NCI-H1930 (cell line): ENCODE measurements at places on chromosomes 3 and 15.

- DNase-seq = no peak
These were observed 65.0 kb downstream of the CEMIP start for GRCh38 chr15:80844011-80844732.

- DNase-seq = no peak
These were observed 49.8 kb upstream of the SSR3 start for GRCh38 chr3:156604642-156605144.

GRCh38 chr3:18092726-18093125 lies 332.4 kb downstream of the SATB1 start:
- DNase-seq = no peak

GRCh38 chr15:52653431-52653964 lies 25.7 kb downstream of the ATOSA start:
- no peak for DNase-seq

- no peak for DNase-seq
These were observed 57.3 kb upstream of the RASA2 start for GRCh38 chr3:141429371-141430035.

GRCh38 chr15:99115300-99116215 lies 10.7 kb downstream of the SYNM start:
- no peak for DNase-seq

DNA sequence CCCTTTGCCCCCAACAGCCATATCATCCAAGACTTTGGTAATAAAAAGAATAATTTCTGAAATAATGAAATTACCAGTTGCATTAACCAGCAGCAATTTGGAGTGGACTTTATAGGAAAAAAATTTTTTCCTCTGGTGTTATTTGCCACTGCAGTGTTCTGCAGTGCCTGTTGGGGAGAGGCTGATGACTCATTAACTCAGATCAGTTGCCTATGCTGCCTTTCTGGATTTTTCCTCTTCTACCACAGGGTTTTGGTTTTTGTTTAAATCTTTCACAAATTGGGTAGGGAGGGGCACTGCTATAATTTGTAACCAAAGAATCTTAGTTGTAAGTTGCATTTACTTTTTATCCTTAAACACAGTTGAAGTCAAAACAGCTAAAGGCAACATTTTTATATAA lies 22.7 kb downstream of the ATP6V1A start:
- no peak for DNase-seq

DNA sequence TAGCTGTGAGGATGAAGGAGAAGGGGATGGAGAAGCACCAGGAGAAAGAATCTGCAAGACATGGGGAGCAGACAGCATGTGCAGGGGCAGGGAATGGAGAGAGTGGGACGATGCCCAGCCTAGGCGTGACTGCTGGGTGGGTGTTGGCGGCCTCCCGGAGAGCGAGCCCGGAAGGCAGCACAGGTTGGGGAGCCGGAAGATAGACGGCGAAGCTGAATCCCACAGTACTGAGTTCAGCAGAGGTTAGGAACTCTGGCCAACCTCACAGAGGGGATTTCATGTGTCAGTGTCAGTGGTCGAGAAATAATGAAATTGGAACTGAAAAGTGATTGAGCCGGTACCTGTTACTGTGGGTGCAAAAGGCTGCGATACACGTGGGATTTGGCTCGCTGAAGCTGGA lies 55.2 kb downstream of the PXYLP1 start:
- DNase-seq = no peak

DNA sequence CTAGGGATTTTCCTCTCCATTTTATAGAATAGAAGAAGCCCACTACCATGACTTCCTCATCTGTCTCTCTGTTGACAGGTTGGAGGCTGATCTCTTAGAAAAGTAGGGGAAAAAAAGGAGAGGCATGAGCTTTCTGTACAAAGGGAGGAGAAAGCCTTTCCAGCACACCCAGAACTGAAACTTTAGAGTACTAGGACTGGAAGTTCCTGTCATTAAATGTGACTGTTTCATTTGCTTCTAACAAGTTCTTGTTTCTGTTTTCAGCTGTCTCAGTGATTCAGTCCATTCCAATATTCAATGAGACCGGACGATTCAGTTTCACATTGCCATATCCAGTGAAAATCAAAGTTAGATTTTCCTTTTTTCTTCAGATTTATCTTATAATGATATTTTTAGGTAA lies 39.0 kb downstream of the INTS14 start:
- no peak for DNase-seq

- DNase-seq = no peak
These were observed 70.8 kb downstream of the ABTB1 start for GRCh38 chr3:127743351-127744252.

DNA sequence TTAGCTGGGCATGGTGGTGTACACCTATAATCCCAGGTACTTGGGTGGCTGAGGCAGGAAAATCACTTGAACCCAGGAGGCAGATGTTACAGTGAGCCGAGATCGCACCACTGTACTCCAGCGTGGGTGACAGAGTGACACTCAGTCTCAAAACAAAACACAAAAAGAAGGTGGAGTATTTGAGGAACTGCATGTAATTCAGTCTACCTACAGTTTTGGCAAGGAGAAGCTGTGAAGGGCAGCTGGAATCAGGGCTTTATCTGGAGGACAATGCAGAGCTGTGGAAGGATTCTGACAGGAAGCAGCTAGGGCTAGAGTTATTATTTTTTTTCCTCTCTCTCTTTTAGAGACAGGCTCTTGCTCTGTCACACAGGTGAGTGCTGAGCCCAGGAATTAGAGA lies 6.8 kb downstream of the H1-8 start:
- DNase-seq = no peak

GRCh38 chr15:39770748-39771689 lies 11.6 kb downstream of the FSIP1 start:
- DNase-seq = no peak

DNA sequence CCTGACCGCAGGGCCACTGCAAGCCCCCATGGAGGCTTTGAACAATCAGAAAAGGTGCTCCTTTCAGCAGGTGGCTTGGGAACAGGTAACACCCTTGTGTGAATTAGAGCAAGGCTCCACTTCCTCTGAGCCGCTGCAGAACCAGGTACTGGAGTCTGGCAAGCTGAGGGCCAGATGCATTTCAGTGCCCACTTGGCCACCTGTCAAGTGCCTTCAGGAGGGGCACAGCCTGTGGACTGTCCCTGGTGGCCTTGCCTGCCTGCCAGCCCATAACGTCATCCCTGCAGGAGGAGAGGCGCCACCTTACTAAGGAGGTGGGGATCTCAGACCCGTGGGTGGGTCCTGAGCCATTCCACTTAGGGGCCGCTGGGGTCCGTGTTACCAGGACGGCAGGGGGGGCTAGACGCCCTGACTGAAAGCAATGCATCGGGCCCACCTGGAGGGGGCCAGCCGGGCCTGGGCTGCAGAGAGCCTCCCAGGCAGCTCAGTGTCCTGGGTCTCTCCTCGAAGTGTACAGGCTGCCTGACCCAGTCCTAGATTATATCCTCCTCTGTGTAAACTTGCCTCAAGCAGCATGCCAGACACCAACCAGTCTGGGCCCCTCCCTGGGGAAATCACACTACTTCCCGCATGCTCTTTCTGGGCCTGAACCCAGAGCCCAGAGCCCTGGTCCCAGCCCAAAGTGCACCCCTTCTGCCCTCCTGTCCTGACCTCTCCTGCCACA lies 16.1 kb downstream of the SPTBN5 start:
- DNase-seq = no peak

DNA sequence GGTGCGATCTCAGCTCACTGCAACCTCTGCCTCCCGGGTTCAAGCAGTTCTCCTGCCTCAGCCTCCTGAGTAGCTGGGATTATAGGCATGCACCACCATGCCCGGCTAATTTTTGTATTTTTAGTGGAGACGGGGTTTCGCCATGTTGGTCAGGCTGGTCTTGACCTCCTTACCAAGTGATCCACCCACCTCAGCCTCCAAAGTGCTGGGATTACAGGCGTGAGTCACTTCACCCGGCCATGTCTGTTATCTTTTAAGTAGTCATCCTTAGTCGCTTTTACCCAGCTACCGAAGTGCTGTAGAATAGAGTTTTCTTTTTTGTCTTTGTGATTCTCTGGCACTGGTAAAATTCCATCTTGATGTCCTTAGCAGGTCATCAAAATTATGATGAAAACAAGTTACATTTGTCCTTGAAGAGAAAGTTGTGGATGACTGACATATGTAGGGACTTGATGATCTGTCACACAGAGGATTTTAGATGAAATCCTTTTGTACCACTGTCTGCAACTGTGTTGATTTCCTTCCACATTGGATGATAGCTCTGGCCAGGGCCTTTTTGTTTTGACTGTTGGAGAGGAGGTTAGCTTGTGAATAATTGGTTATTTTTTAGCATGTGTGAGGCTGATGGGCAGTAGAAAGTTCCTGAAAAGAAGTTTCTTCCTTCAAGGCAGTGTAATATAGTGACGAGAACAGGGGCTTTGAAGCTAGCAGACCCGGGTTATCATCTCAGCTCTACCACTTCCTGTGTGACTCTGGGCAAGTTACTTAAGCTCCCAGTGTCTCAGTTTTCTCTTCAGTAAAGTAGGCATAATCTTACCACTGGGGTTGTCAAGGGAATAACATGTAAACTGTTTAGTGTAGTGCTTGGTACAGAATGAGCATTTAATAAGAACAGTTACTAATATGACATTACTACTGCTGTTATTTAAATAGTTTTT lies 18.8 kb downstream of the ATG7 start:
- no peak for DNase-seq

DNA sequence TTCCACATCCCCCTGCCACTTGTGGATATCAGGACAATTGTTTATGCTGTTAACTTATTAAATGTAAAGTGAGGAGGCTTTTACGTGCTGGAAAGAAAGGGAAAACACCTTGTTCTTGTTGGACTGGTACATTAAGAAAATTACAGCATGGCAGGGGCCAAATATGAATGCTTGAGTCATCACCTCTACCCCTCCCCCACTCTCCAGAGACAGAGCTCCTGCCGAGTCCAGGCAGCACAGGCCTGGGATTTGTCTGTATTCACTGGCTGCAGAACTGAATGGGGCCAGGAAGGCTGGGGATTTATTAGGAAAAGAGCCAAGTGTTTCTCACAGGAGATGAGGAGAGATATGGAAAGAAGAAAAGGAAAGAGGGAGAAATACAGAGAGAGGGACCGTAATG lies 308.9 kb downstream of the EPHB1 start:
- no peak for DNase-seq

GRCh38 chr15:95470997-95471689 lies 859.4 kb upstream of the NR2F2 start:
- DNase-seq = no peak

DNA sequence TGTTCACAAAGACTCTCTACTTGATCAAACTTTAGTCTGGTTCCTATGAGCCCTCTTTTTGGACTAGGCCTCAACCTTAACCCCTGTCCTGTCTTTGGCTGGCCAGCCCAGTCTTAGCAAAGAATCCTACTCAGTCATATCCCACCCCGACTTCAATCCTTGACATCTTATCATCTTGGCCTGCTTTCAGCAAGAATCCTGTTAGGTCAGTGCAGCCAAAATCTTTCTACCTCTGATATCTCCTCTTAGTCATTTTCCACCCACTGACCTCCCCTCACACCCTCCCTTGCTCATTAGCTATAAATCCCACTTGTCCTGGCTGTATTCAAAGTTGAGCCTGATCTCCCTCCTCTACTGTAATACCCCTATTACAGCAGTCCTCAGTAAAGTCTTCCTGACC lies 286.1 kb downstream of the MAGI1 start:
- DNase-seq = no peak

DNA sequence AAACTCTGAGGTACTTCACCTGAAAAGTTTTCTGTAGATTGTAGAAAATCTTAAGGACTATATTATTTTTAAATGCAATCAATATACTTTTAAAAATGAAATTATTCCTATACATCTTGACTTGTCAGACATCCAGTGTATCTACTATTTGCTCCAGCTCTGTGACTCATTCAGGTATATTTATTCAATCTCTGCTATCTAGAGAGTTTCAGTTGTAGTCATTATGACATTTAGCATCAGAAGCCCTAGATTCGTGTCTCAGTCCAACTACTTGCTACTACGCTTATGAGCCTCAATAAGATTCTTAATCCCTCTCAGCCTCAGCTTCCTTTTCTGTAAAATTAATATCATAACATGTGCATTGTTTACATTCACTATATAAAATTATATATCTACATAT lies 22.3 kb upstream of the EIF1B start:
- DNase-seq = no peak

DNA sequence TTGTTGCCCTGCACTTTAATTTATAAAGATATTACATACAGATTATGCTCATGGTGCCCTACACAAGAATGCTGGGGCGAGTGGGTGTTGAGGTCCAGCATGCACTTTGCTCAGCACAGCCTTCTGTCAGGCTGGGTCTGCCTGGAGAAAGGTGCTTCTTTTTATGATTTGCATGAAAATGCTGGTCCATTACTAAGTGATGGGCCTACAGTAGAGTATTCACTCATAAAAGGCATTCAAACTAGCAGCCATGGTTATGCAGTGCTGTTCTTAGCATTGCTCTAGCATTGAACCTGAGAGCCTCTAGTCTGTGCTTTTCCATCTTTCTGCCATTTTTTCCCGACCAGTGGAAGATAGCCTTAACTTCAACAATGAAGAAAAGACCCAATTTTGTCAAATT lies 12.3 kb downstream of the LNP1 start:
- no peak for DNase-seq
